GM23338 (cell line): ENCODE measurements at places on chromosomes 1 and 21. TPM values are rescaled to one million over a fixed set of nuclear protein-coding genes. Genes with fewer than 3 reads are reported as not detected.

Gene THEM5
- total RNA-seq = not detected in 2 replicates

Gene REG4
- not detected in 2 replicates for total RNA-seq

Gene CLIC6
- total RNA-seq = 1.2 and 1.5 TPM in 2 replicates

Gene KIAA1614
- total RNA-seq = 1.8 and 2.3 TPM in 2 replicates

Gene PPT1
- 202 and 234 TPM in 2 replicates for total RNA-seq

Gene ZNF697
- 30.4 and 32.0 TPM in 2 replicates for total RNA-seq

Gene CR1L
- 2.9 and 5.8 TPM in 2 replicates for total RNA-seq

Gene TNFAIP8L2
- not detected in 2 replicates for total RNA-seq

Gene SPRR2E
- total RNA-seq = not detected in 2 replicates

Gene UBIAD1
- 28.6 and 31.6 TPM in 2 replicates for total RNA-seq

Gene AKR7A3
- 0.14 TPM in 1 of 2 replicates, not detected in the other for total RNA-seq

Gene HEYL
- total RNA-seq = 4.1 and 4.5 TPM in 2 replicates

Gene PKP1
- 0.58 and 0.83 TPM in 2 replicates for total RNA-seq

Gene PHC2
- total RNA-seq = 7.3 and 11.8 TPM in 2 replicates

Gene CRABP2
- total RNA-seq = 35.1 and 45.9 TPM in 2 replicates

Gene BTBD8
- total RNA-seq = 2.3 and 4.1 TPM in 2 replicates

Gene CTPS1
- 93.3 and 93.9 TPM in 2 replicates for total RNA-seq

Gene TPTE
- not detected in 2 replicates for total RNA-seq

Gene PDC
- total RNA-seq = not detected in 2 replicates

Gene TMEM200B
- total RNA-seq = 8.7 TPM in 2 replicates

Gene PNRC2
- 144 and 157 TPM in 2 replicates for total RNA-seq

Gene CACNA1S
- total RNA-seq = 0.03 and 0.04 TPM in 2 replicates

Gene RXFP4
- not detected in 2 replicates for total RNA-seq

Gene KCNQ4
- 2.9 and 3.0 TPM in 2 replicates for total RNA-seq

Gene AADACL3
- total RNA-seq = 1.5 and 2.1 TPM in 2 replicates

Gene RCOR3
- total RNA-seq = 26.2 and 30.5 TPM in 2 replicates

Gene FCGR1A
- not detected in 2 replicates for total RNA-seq

Gene IL19
- not detected in 2 replicates for total RNA-seq

Gene VSIG8
- total RNA-seq = not detected in 2 replicates

Gene CRYBG2
- 10.0 and 18.4 TPM in 2 replicates for total RNA-seq

Gene NPHS2
- not detected in 2 replicates for total RNA-seq
